ENCODE measurements at places on chromosomes 1 and 21. TPM values are rescaled to one million over a fixed set of nuclear protein-coding genes. Genes with fewer than 3 reads are reported as not detected.

GRCh38 chr1:242055749-242056320, 56.9 kb upstream of the MAP1LC3C start:
- peak; percentile 22 for DNase-seq

The ZBTB8B gene
- 0.32 TPM for total RNA-seq

GRCh38 chr1:29258189-29258975, 22.1 kb downstream of the PTPRU start:
- DNase-seq: peak; percentile 38

The ABCG1 gene
- not detected for total RNA-seq

- DNase-seq: no peak
Measured at GRCh38 chr1:26832249-26832960, 5.9 kb downstream of the ZDHHC18 start.

DNA sequence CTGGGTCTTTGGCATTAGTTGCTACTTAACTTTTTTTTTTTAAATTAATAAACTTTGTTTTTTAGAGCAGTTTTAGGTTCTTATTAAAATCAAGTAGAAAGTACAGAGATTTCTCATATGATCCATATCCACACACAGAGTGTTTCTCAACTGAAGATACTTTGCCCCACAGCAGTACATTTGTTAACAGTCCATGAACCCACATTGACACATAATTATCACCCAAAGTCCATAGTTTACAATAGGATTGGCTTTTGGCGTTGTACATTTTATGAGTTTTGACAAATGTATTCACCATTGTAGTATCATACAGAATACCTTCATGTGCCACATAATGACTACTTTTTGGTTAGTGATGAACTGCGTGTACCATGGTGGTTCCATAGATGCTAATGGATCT, 106.8 kb downstream of the ADGRL2 start:
- no peak for DNase-seq

The RAD54L gene
- total RNA-seq: 24.2 TPM

- no peak for DNase-seq
Measured at GRCh38 chr1:221777431-221778072, 35.7 kb upstream of the DUSP10 start.

The CHIT1 gene
- not detected for total RNA-seq

The DNAI4 gene
- total RNA-seq: 4.3 TPM

DNA sequence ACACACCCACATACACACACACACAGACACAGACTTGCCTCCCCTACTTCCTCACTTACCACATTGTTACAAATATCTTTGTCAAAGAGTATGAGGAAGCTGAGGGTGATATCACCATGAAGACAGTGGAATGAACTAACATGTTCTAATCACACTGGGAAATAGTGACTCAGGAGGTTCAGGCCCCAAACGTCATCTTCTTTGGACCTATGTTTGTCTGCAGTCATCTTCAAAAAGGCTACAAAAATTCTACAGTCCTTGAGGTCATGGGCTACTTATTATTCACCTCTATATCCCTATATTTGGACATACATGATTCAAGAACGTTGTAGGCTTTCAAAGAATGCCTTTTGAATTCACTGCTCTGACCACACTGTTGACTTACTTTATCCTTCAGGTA, 2.1 kb upstream of the LCE2C start:
- DNase-seq: no peak

The KRTAP19-1 gene
- not detected for total RNA-seq

The ZNF695 gene
- total RNA-seq: 2.5 TPM

- no peak for DNase-seq
Measured at GRCh38 chr1:27940870-27941560, 6.2 kb downstream of the SMPDL3B start.

The NDUFS5 gene
- total RNA-seq: 472 TPM

GRCh38 chr21:35814858-35815619, 245.3 kb downstream of the SETD4 start:
- DNase-seq: no peak

The CFHR3 gene
- not detected for total RNA-seq

GRCh38 chr1:37875833-37876232, 16.4 kb upstream of the MTF1 start:
- DNase-seq: peak; percentile 15

- no peak for DNase-seq
Measured at GRCh38 chr21:44800103-44800502, 1.5 kb downstream of the UBE2G2 start.

DNA sequence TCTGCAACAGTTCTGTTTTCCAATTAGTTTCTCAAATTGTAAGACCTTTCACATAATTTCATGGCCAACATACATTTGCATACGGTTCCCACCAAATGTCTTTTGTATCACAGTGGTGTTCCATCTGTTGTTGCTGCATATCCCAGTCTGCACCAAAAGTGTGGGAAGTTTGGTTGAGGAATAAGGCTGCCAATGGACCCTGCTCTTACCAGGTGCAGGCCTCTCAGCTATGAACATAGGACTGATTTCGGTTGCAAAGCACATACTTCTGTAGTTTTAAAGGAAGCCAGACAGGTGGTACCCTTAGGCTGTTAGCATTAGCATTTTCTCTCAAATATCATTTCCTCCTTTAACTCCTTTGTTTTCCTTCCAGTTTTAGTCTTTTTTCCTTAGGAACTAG, 33.8 kb downstream of the ADGRL4 start:
- DNase-seq: no peak

GRCh38 chr1:107535091-107535490, 394.3 kb downstream of the NTNG1 start:
- DNase-seq: no peak

DNA sequence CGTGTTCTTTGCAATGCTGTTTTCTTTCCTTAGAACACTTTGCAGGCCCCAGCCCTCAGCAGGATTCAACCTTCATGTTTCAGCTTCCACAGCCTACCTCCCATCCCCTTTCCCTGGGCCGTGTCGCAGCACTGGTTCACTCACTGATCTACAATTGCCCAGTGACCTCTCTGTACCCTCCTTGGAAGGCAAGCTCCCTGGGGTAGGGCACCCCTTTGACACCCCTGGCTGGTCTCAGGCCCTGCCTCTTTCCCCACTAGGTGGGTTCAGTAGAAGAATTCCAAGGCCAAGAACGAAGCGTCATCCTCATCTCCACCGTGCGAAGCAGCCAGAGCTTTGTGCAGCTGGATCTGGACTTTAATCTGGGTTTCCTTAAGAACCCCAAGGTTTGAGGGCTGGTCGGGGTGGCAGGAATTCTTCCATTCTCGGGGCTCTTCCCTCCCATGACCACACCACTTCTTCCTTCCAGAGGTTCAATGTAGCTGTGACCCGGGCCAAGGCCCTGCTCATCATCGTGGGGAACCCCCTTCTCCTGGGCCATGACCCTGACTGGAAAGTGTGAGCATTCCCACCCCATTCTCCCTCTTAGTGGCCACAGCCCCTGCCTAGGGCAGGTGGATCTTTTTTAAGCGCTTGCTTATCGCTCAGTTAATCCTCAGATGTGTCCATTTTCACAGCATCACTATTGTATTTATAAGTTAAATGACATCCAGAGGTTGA, 7.3 kb downstream of the RHOC start:
- no peak for DNase-seq

GRCh38 chr1:43557744-43558245, 27.1 kb downstream of the PTPRF start:
- no peak for DNase-seq

The PTAFR gene
- 0.07 TPM for total RNA-seq

The COL11A1 gene
- 0.71 TPM for total RNA-seq

The TMPRSS3 gene
- total RNA-seq: not detected

The TP73 gene
- 0.91 TPM for total RNA-seq

The PTCH2 gene
- total RNA-seq: not detected

GRCh38 chr1:9838946-9839345, 15.2 kb upstream of the CLSTN1 start:
- DNase-seq: no peak

The PLA2G2A gene
- total RNA-seq: not detected

DNA sequence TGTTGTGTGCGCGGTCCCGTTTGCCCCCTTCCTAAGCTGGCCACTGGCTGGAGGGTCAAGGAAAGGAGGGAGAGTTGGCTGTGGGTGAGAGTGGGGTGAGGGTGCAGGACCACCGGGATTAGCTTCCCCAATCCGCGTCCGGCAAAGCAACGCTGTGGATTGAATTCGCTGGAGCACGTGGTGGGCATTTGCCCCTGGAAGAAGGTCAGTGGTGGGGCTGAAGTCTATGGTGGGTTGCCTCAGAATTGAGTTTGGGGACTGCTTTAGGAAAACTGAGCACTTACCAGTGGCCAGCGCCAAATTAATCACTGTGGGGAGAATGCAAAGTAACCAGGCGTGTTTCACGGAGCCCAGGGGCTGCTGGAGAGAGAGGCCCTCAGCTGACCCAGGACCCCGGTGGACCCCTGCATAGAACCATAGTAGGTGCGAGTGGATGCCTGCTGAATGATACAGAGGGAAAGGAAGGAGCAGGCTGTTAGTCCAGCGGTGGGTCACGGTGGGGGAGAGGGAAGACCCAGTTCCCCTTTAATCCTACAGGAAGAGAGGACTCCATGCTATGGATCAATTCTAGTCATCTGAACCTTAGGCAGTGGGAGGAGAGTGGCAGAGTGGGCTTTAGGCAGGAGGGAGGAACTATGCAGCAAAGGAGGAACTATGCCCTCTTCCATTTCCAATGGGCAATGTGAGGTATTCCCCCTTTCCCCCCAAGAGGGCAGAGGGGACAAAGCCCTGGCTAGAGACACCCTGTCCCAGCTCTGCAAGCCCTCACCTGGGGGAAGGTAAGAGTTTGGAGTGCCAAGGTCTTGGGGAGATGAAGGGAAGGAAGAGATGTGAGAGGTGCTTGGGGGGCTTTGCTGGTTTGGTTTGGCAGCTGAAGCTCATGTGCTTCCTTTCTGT, 1.2 kb downstream of the TNFRSF8 start:
- DNase-seq: no peak

Data from M059J (cell line).